Daoy (cell line): ENCODE measurements at places on chromosomes 6 and 20. TPM values are rescaled to one million over a fixed set of nuclear protein-coding genes. Genes with fewer than 3 reads are reported as not detected.

GRCh38 chr6:46265373-46265772 is 94.6 kb upstream of the ENPP5 start:
- no peak for DNase-seq

Gene SRF
- 25.7 and 27.4 TPM in 2 replicates for total RNA-seq

DNA sequence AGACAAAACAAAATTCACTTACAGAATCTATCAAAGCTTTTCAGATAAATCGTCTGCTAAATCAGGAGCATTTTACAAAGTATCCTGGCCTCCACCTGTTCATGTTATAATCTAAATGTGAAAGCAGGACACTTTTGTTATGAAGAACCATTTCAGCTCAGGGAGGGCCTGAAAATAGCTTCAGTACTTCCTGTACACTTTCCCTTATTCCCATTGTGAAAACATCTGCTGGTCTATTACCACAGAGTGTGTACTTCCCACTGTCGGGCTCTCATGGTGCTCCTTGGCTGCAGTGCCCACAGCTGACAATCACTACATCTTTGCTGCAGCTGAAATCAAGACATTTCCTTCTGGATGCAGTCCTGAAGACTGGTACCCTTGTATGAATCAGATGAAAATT is 128.1 kb downstream of the OPRM1 start:
- DNase-seq, result no peak

GRCh38 chr6:107292715-107293271 is 166.6 kb downstream of the PDSS2 start:
- DNase-seq, result no peak

Gene ECT2L
- not detected in 2 replicates for total RNA-seq

- DNase-seq, result no peak
These were observed 534.3 kb upstream of the NRSN1 start for GRCh38 chr6:23591761-23592160.

GRCh38 chr6:82248273-82248735 is 760 bp upstream of the IBTK start:
- peak; percentile 60 for DNase-seq

DNA sequence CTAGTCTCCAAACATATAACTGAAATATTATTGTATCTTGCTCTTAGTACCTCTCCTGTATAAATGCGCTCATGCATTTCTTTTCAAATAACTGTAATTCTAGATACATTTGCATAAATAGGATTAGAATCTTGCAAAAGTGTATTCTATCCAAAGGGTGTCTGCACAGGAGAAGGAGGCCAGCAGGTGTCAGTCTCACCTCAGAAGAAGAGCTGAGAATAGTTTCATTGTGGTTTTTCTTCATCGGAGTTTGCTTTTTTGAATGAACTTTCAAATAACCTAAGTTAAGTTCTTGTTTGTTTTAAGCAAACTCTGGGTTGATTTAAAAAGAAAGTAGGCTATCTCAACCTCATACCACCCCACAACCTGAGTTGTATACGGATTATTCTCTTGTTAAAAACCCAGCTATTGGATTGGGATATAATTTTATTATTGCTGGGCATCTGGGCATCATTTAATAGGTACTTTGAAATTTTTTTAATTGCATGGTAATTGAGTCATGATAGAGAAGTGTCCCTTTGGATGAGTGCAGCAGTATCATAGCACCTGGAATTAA is 125.0 kb upstream of the MLIP start:
- DNase-seq, result peak; percentile 62

Gene OPN5
- 0.06 TPM in 1 of 2 replicates, not detected in the other for total RNA-seq

Gene DDR1
- 12.7 and 25.0 TPM in 2 replicates for total RNA-seq

GRCh38 chr20:20808016-20808415 is 95.6 kb upstream of the RALGAPA2 start:
- no peak for DNase-seq

GRCh38 chr6:21240709-21241108 is 352.8 kb upstream of the SOX4 start:
- DNase-seq, result no peak

DNA sequence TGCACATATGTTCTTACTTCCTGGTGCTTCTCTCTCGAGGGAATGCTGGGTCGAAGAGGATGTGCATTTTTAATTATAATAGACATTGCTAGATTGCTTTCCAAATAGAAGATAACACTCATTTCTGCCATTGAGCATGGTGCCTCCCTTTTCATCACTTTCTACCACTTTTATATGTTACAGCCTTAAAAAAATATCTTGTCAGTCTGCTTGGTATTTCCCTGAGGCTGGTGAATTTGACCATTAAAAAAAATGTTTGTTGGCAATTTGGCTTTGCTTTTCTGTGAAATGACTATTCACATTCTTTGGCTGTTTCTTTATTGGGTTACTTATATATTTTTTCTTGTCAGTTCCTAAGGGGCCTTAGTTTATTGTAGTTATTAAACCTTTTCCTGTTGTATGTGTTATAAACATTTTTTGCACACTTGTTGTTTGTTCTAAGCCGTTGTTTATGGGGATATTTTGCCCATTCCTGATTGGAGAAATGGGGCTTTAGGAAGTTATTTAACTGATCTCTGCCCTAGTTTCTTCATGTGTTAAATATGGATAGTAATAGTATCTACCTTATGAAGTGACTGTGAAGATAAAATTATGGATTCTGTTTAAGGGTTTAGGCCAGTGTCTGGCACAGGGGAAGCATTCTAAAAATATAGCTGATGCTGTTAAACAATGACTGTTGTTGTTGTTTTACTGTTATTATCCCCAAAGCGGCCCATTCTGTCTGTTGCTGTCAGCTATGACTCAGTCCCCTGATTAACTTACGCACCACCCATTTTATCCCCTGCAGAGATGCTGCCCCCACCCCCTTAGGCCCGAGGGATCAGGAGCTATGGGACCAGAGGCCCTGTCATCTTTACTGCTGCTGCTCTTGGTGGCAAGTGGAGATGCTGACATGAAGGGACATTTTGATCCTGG is 3.8 kb downstream of the DDR1 start:
- peak; percentile 71 for DNase-seq

DNA sequence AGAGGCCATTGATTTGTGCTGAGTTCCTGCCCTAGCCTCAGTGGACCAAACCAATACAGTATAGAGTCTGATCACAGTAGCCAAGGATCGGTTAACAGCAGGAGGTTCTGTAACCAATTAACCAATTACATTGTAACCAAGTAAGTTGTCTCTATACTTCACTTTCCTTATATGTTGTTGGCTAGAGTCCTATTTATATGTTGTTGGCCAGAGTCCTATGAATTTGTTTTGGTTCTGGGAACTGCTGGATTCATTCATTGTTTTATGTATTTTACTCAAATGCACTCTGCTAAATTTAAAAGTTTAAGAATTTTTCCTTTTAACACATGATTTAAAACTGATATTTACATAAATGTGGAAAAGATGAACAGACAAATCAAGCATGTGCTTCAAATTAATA is 597.4 kb upstream of the HS3ST5 start:
- no peak for DNase-seq

Gene ATP9A
- total RNA-seq, result 5.6 and 7.9 TPM in 2 replicates

GRCh38 chr6:15299430-15300131 is 53.7 kb downstream of the JARID2 start:
- no peak for DNase-seq

DNA sequence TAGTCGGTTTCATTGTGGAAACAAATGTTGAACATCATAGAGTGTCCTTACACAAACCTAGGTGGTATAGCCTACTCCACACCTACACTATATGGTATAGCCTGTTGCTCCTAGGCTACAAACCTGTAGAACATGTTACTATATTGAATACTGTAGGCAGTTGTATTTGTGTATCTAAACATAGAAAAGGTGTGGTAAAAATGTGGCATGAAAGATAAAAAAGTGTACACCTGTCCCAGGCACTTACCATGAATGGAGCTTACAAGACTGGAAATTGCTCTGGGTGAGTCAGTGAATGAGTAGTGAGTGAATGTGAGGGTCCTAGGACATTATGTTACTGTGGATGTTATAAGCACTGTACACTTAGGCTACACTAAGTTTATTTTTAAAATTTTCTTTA is 103.0 kb downstream of the ZFAND3 start:
- DNase-seq, result no peak

- no peak for DNase-seq
These were observed 221.6 kb upstream of the KCNG1 start for GRCh38 chr20:51244466-51244865.
